ENCODE measurements at places on chromosomes 12 and 14.

DNA sequence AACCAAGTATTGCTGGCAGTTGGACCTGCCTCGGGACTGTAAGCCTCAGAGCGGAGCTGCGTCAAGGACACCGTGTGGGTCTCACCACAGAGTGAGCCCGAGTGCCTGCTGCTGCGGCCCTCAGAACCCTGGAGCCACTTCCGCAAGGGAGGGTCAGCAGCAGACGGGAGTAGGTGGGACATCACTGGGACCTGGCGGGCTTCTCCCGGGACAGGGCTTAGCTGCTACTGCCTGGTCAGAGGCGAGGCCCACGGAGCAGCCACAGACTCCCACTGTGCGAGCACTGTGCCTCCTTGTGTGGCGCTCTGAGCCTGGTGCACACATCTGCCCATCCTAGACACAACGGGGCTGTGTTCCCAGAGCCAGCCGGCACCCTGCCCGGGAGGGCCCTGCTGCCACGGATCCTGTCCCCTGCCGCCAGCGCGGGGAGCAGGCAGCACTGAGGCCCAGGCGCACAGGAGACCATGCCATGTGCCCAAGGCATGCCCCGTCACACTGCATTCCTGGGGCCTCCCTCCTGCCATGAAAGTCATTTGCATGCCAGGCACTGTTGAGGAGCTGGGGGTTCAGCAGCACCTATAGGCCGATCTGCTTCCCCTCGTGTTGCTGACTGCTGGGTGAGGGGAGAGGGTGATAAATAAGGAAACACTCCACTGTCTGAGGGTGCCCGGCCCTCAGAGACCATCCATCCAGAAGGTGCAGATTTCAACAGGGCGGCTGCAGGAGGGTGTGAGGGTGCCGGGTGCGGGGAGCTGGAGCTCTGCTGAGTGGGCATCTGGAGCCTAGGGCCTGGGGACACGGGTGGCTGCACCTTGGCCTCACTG lies 10.0 kb downstream of the HIP1R start:
- DNase-seq = no peak

DNA sequence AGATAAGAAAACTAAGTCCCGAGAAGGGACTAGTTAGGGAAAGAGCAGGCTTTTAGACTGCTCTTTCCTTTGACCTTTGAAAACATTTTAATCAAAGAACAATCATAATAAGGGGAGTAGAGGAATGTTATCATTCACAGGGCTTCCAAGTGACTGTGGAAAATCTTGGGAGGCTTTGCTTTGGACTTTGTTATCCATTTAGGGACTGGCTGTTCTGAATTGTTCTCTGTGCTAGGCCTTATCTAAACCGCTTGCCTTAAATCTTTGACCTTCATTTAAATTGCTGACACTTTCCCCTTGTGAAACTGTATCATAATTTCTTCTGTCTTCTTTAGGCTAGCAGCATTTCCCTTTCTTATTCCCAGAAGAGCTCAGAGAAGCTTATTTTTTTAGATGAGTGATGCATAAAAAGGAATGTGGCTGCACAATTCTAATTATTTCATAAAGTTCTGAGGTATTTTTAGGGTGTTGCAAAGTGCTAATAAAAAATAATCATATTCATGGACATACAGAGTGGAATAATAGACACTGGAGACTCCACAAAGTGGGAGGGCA lies 9.5 kb upstream of the CALM1 start:
- no peak for DNase-seq

- no peak for DNase-seq
These were observed at the start of gene FLRT2 for GRCh38 chr14:85529803-85530574. Gene FLRT2, plus strand, starts transcription at chr14:85530144. Its CDS starts 91,371 bp downstream, at chr14:85621515.

DNA sequence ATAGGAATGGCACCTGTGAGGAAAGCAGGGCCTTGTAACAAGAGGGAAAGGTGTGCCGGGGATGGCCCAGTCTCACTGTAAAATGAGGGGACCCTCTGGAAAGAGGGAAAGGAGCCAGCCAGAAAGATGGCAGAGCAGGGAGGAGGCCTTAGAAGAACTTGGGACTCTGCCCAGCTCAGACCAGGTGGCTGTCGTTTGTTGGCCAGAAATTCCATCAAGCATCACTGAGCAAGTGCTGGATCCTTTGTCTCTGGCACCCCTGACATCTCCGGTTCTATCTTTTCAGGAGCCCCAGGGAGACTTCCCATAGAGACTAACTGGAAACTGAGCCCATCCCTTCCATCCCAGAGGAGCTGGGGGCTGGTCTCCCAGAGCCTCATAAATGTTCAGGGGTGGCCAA lies 43.3 kb downstream of the DEGS2 start:
- no peak for DNase-seq

DNA sequence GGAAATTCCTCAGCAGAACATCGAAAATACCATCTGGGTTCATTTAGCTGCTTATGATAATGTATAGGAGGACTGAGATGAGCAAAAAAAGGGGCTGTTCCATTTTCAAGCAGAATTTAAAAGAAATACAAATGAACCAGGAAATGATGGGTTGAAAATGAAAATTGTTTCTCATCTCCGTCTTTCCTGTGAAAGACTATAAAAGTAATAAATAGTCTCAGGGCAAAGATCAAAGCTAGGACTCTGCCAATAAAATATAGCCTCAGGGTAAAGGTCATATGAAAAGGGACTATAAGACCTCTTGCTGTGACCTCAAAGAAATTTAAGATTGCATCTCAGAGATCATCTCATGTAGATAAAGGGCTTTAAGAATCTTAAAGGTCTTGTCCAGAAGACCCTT lies 478.0 kb downstream of the BTG1 start:
- DNase-seq = no peak

GRCh38 chr14:69818758-69819191 lies 21.7 kb upstream of the SLC10A1 start:
- peak; percentile 7 for DNase-seq

DNA sequence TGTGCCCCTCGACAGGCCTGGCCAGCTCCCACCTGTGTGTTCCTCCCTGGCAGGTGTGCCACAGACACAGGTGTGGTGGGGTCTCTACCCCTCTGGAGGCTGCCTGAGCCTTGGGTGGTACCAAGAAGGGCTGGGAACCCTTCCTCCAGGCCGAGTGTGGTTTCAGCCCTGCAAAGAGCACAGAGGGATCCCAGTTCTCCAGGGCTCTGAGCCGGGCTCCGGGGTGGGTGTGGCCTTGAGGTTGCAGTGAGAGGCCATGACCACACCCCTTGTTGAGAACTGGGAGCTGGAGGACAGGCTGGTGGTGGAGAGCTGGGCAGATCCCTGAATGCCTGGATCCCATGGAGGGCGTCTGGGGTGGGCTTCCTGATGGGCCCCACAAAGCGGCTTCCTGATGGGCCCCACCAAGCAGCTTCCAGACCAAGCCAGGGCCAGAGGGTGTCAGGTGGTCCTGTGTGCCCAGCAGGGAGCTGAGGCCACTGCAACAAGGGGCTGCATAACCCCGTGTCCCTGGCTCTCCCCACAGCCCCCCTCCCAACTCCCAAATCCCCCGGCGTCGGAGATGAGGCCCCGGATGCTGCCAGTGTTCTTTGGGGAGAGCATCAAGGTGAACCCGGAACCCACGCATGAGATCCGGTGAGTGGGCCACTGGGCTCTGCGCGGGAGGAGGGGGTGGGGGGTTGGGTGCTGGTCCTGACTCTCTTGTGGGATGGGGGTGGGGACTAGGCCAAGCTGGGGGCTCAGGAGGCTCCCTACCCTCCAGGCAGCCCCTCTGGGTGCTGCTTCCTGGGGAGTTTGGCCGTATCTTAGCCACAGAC lies 16.6 kb downstream of the RFLNA start:
- no peak for DNase-seq
